ENCODE measurements at places on chromosomes 7 and 10.

- DNase-seq, result no peak
Observed at GRCh38 chr7:132516042-132516840, 60.0 kb downstream of the PLXNA4 start.

DNA sequence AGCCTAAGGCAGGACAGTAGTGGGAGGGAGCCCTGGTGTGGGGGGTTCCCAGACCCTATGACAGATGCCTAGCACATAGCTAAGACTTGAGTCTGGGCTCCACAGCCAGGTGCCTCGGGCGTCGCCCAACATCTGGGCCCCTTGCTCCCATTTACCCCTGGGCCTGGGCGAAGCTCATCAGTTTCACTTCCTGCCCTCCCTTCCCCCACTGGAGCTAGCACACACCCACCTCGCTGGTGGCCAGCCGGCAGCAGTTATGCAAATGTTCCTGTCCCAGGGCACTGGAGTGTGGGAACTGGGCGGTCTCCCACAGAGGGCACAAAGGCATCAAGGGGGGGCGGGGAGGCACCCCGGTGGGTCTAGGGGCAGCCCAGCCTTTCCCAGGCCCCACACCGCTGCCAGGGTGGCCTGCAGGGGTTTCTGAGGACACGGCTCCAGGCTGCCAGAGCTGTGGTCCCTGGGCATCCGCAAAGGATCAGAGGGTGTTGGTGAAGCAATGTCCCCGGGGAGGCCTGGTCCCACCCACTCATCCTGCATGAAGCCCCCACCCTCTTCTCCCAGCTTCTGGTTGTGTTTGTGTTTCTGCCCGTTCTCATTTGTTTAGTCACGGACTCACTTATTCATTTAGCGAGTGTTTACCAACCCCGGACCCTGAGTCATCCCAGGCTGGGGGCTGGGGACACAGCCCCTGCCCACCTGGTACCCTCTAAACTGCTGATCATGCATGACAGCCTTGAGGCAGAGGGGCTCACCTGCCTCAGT lies 20.4 kb downstream of the SH2B2 start:
- DNase-seq, result no peak

DNA sequence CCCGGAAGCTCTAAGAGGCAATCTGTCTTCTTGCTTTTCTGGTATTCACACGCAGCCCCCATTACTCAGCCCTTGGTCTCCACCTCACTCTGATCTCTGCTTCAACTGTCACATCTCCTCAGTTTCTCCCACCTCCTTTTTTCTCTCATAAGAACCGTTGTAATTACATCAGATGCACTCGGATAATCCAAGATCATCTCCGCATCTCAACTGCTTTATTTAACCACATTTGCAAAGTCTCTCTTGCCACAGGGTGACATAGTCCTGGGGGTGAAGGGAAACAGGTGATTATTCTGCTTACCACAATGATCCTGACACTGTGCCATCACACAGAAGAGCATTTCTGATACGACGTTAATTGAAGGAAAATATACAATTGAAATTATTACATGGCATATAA lies 79.9 kb downstream of the HACD1 start:
- DNase-seq, result no peak

DNA sequence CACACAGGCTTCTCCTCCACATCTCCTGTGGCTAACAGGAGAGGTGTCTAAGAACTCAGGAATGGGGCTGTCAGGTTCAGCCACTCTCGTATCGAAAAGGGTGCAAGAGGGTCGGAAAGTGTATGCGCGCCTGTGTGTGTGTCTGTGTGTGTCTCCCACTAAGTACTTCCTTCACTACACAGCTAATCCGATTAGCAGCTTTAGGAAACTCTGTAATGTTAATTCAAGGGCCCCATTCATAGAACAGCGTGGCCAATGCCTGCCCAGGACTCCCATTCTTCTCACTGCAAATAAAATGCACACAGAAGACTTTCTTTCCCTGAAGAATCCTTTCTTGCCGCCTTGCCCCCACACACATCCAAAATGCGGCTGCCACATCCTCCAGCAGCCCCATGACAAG lies 39.9 kb downstream of the TLL2 start:
- no peak for DNase-seq

DNA sequence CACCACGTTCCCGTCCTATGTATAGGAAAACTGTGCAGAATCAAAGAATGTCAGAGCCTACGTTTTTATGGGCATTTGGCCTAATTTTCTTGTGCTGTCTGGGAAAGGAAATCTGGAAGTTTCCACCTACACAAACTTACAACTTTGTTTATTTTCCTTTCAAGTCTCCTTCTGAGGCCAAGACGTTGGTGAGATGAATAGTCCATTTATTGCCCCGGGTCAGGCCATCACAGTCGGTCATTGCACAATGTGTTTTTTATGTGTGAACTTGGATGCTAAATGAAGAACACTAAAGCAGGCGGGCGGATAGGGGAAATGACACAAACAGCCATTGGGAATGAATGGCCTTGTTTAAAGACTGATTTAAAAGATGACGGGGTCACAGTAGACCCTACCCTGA lies 38.6 kb downstream of the TRIL start:
- no peak for DNase-seq

DNA sequence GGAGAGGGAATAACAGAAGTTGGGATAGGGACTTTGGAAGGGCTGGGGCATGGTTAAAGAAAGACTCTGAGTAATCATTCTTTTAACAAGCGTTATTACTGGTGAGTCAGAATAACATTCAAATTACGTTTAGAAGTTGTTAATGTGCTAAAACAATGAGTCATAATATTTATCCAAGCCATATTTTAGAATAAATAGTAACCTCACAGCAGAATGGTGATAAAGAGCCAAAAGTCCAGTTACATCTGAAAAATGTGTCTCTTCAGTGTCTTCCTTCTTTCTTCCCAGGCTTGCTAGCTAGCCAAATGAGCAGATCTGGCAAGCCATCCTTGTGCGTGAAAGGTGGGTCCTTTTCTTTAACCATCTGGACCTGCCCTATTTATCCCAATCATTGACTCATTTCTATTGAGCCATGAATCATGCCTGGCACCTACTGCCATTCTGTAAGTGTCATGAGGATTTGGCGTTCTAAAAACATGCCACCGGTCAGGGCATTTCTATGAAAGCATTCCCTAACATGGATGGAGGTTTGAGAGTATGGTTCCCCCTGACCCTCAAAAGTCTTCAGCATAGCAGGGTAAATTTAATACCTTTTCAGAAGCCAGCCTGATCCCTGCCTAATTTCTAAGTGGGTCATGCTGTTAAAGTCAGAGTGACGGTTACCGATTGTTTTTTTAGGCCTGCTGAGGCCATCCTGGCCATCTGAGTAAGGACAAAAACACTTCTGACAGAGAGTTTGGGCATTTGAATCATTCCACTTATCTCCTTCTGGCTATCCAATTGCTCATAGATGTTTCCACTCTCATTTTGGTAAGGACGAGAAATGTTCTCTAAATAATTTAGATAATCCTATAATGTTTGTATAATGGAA lies 26.9 kb downstream of the MYPN start:
- peak; percentile 70 for DNase-seq

- DNase-seq, result no peak
Observed at GRCh38 chr7:24395512-24395911, 111.5 kb downstream of the NPY start.

DNA sequence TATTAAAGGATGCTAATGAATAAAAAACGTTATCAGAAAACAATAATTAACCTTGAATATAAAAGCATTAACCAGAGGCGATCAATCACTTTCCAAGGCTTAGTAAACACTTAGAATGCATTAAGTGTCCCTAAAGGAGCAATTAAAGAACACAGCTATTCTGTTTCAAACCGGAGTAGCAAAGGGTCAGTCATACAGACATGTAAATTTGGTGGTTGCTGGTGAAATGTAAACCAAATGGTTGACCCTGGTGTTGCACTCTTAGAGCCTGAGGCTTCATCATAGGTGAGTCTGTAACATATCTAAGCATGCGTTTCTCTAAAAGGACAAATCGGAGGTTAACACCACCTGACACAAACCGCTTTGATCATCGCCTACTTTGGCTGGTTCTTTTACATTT lies 1280.1 kb downstream of the TYW1 start:
- no peak for DNase-seq

DNA sequence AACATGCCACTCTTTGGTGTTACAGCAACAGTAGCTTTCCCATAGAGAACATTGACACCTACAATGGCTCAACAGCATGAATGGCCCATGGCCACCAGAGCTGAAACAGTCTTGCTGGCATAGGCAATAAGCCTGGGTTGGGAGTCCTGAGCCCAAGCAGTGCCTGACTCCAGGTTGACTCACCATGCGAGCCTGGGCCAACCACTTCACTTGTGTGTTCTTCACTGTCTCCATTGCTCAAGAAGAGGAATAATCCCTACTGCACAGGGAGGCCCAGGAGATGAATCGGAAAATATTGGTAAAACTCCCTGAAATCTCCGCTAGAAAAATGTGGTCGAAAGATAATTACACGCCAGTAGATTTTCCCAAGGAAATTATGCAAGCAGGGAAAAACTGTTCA lies 89.2 kb upstream of the INHBA start:
- DNase-seq, result no peak

GRCh38 chr7:81871606-81872265 lies 101.9 kb upstream of the HGF start:
- no peak for DNase-seq

- DNase-seq, result peak; percentile 30
Observed at GRCh38 chr10:78664929-78665553, 403.7 kb upstream of the ZMIZ1 start.

DNA sequence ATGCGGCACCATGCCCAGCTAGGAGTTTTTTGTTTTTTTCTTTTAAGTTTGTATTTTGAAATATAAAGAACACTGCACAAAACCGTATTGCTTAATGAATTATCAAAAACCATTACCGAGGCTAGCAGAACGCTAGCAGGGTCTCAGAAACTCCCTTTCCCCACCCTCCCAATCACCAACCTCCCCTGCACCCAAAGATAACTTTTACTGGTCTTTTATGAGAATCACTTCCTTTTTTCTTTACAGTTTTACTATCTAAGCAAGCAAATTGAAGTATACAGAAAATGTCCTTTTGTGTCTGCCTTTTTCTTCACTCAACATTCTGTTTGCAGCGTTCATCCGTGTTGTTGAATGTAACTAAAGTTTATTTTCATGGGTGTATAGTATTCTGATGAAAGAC lies 13.4 kb downstream of the HIP1 start:
- no peak for DNase-seq

GRCh38 chr10:10787586-10787985 lies 230.1 kb upstream of the CELF2 start:
- no peak for DNase-seq

GRCh38 chr10:49791100-49791499 lies 29.0 kb upstream of the OGDHL start:
- DNase-seq, result no peak

GRCh38 chr7:15042285-15043065 lies 139.9 kb upstream of the DGKB start:
- DNase-seq, result no peak

- no peak for DNase-seq
Observed at GRCh38 chr7:88254721-88255424, 35.0 kb upstream of the SRI start.

DNA sequence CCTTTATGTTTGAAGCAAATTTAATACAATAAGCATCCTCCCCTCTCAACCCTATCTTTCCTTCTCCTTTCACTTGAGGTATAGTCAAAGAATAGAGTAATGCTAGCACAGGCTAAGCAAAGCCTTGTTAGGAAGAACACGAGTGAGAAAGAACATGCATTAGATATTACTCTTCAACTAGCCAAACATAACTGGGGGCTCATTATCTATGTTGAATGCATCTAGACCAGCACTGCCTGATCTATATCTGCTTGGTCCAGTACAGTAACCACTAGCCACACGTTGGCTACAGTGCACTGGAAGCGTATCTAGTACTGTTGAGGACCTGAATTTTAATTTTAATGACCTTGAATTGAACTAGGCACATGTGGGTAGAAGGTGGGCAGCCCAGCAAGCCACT lies 21.0 kb downstream of the SFMBT2 start:
- no peak for DNase-seq

- no peak for DNase-seq
Observed at GRCh38 chr10:4776234-4776638, 49.8 kb upstream of the AKR1E2 start.

DNA sequence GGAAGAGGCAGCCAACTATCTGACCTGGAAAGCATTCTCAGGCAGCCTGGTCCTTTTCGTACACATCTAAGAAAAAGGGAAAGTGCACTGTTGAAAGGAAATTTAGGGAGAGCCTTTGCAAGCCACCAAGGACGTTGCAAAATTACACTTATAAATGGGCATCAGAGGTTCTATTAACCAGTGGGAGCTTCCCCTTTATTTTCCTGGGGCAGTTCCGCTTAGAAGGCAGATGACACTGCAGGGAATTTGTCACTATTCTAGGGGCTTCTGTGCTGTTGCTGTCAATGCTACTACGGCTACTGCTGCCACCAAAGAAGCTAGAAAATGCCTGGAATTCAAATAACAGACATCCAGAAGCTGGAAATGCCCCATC lies 79.6 kb upstream of the AUTS2 start:
- DNase-seq, result no peak

DNA sequence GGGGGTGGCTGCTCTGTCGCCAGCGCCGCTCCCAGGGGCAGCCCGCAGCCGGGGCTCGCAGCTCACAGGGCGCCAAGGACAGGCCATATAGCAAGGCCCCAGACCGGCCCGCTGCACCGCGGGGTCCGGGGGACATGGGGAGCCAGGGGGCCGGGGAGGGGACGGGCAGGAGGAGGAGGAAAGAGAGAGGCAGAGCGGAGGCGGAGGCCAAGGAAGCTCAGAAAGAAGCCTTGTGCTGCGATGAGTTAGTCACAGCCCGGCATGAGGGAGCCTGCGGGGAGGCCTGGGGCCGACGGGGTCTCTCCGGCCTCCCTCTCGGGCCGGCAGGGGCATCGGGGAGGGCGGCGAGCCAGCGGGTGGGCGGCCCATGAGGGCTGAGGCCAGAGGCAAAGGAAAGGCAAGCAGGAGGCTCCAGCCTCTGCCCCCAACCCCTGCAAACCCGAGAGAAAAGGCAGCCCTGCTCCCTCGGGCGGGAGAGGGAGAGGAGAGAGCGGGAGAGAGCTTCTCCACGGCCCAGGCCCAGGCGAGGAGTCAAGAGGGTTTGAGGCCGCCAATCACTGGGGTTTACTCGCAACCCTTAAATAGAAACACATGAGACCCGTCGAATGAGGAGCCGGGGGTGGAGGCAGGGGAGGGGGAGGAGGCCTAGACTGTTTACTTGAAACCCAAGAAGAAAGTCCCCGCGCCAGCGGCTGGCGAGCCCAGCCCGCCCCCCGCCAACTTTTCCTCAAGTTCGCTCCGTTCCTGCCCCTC lies 167.9 kb downstream of the NEURL1 start:
- peak; percentile 50 for DNase-seq

Measured in G401 (cell line).